ENCODE measurements at places on chromosomes 5 and 9.

- no peak for DNase-seq
Observed at GRCh38 chr5:43192558-43193180, 644 bp downstream of the NIM1K start.

DNA sequence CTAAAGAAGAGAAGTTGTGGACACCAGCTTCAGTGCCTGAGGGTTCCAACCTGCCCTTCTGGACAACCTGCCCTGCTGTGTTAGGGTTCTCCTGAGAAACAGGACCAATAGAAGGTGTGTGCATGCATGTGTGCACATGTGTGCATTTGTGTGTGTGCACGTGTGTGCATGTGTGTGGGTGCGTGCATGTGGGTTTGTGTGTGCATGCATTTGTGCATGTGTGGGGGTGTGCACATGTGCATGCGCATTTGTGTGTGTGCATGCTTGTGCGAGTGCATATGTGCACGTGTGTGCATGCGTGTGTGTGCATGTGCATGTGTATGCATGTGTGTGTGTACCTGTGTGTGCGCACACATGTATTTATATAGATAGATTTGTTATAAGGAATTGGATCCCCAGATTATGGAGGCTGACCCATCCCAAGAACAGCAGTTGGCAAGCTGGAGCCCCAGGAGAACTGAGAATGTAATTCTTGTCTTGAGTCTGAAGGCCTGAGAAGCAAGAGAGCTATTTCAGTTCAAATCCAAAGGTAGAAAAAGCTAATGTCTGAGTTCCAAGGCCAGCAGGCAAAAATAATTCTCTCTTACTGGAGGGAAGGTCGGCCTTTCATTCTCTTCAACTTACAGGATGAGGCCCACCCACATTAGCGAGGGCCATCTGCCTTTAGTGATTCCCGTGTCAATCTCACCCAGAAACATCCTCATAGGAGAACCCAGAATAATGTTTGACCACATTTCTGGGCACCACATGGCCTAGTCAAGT, 62.9 kb upstream of the SYNPO start:
- no peak for DNase-seq

GRCh38 chr5:55624841-55625588, 87.1 kb downstream of the SLC38A9 start:
- DNase-seq: no peak

DNA sequence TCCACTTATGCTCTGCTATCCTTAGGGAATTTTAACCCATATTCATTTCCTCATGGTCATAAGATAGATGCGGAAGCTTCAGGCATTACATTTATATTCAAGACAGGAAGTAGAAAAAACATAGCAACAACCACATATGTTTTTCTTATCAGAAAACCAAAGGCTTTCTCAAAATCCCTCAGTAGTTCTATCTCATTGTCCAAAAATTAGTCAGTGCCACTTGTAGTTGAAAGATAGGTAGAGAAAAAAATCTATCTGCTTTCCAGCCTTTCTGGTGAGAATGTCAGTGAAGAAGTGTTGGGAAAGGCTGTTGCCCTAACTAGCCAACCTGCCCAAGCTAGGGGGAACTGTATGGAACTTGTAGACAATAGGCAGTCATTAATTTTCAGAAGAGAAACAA, 23.5 kb upstream of the MOCS2 start:
- no peak for DNase-seq

DNA sequence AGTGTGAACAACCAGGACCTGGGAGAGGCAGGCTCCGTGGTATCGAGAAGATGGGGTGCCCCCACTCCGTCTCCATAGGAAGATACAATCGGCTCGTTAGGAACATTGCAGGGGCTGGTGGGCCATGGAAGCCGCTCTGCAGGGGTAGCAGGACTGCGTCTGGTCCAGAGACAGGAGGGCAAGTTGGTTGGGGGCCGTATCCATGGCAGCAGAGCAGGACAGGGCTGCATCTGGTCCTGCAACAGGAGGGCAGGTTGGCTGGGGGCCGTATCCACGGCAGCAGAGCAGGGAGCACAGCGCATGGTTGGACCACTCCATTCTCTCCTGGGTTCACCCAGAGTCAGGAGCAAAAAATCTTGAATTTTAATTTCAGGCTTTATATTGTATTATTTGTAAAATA, 98.2 kb downstream of the ANKRD33B start:
- DNase-seq: no peak

GRCh38 chr9:15146268-15146700, 160.7 kb downstream of the TTC39B start:
- DNase-seq: no peak

DNA sequence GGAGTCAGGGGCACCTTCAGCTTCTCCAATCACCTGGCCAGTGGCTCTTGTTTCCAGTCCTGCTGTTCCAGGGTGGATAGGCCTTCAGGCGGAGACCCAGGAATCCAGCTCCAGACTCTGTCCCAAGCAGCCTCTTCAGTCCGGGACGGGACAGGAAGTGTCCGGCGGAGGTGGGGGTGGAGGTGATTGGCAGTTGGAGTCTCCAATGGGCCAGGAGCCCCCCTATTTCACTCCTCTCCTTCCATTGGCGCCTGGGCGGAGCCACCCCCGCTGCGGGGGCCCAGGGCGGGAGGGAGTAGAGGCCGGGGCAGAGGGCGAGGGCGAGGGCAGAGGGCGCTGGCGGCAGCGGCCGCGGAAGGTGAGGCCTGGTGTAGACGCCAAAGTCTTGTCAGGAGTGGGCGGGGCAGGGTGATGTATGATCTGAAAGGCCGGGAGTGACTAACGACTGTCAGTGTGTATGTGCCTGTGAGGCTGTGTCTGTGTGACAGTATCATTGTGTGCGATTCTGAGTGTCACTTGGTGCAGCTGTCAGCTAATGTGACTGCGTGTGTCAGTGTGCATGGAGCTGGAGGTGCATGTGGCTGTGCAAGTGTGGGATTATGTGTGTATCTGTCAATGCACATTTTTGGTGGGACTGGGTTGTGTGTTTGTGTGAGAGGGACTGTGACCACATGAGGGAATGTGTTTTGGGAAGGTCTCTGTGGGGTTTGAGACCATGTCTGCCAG, at the start of gene IL11RA:
Gene IL11RA (plus strand): TSS at position 310 of the 726 bp plus-strand sequence. CDS start 3,033 bp downstream, outside the sequence.
- peak; percentile 80 for DNase-seq

DNA sequence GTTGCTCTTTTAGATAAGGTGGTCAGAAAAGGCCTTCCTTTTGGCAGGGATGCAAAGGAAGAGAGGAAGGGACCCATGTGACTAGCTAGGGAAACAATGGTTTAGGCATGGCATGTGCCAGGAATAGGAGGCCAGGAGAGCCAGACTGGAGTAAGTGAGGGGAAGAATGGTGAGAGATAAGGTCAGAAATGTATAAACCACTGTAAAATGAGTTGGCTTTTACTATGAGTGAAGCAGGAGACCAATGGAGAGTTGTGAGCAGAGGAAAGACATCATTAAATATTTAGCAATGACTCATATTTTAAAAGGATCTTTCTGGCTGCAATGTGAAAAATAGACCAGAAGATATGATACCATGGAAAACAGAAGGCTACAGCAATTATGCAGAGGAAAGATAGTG, 50.9 kb downstream of the AP3B1 start:
- no peak for DNase-seq

GRCh38 chr9:35691757-35692301, 2.1 kb upstream of the TPM2 start:
- DNase-seq: no peak

DNA sequence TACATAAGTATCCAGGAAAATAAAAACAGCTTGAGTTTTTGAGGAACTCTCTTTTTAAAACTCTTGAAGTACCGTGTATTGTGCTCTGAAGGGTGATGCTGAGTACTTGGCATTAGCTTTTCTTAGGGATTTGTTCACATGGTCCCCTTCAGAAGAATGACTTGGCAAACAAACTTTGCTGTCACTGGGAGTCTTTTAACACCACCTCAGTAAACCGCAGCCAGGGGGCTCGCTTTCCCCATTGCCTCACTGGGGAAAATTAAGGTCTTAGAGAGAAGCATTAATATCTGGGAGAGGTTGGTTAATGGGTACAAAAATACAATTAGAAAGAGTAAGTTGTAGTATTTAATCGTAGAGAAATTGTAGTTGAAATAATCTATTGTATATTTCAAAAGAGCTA, 105.9 kb upstream of the DAP start:
- DNase-seq: no peak

DNA sequence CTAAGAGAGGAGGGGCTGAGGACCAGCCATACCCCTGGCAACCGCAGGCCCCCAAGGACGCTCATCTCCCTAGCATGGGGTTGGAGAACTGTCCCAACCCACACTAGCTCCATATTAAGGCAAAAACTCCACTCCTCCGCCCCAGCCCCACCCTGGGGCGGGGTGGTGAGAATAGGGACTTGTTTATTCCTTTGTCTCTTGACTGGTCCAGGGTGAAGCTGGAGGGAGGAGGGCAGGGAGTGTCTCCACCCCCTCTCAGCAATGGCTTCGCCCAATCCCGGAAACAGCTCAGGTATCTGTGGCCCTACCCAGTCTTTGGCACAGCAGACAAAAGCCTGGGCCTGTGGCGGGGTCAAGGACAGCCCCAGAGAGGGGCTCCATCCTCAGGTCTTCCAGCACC, 16.9 kb downstream of the PRRX2 start:
- no peak for DNase-seq

GRCh38 chr9:13806714-13807113, 507.2 kb downstream of the NFIB start:
- DNase-seq: no peak

GRCh38 chr5:83340511-83340918, 131.0 kb upstream of the VCAN start:
- no peak for DNase-seq

DNA sequence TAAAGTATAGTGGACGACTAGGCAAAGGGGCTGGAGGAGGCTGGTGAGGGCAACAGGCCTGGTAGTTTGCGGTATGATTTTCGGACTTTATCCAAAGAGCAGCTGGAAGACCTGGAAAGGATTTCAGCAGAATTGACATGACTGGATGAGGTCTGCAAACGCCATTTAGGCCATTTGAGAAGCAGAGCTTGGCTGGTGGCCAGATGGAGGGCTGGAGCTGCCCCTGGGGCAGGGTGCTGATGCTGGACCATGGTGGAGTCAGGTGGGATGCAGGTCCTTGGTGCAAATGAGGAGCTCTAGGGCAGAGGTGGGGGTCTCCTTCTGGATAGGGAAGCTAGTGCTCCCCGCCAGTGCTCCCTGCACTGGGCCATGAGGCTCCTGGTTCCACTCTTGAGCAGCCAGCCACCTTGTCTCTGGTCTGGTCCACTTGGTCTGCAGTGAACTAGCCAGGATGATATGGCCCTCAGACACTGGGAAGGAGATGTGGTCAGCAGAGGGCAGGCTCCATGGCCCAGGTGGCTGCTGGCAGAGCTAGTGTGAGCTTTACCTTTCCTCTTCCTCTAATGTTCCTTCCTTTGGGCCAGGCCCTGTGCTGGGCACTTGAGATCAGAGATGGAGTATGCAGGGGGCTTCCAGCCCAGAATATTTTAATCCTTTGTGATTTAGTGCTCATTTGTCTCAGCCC, 31.4 kb downstream of the COL27A1 start:
- DNase-seq: no peak

- no peak for DNase-seq
Observed at GRCh38 chr5:102794677-102795331, 39.7 kb downstream of the PAM start.

- DNase-seq: no peak
Observed at GRCh38 chr5:21665524-21665923, 1187.6 kb downstream of the CDH12 start.

DNA sequence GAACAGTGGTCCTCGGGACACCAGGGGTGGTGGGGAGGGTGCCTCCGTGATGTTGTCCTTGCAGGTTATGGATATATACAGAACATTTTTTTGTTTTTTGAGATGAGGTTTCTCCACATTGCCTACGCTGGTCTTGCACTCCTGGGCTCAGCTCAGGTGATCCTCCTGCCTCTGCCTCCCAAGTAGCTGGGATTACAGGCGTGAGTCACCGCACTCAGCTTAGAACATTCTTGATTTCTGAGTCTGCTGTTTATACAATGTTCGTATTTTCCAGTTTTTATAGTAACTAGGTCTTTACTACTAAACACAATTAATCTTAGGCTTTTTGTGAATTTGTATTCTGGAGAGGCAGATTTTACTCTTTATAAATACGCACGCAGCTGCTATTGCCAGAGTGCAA, 6.0 kb downstream of the PMPCA start:
- DNase-seq: no peak

DNA sequence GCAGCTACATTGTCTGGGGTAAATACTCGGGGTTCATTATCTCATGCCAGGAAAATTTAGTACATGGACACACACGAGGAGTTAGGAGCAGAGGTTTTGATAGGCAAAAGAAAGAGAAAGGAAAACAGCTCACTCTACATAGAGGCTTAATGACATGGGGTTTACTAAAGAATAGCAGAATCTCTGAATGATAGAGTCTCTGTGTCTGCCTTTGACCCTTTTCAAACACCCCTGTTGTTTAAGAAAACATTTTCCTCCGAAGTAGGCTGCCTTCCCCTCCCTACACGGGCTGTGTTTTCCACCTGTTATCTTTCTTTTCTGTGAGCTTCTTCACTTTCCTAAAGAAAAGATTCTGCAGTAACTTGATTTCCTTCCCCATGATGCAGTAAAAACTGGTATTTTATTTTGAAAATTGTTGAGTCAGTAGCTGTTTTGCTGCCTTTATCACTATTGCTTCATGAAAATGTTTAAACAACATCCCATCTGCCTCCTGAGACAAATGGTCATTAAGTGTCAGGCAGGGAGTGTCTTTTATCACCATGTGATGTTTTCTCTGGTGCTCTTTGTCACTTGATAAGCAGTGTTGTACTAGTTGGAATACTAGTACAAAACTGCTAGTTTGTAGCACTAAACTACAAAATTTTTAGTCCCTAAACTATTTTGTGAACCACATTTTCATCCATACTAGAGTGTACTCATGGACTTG, 76.6 kb downstream of the PPIC start:
- no peak for DNase-seq

DNA sequence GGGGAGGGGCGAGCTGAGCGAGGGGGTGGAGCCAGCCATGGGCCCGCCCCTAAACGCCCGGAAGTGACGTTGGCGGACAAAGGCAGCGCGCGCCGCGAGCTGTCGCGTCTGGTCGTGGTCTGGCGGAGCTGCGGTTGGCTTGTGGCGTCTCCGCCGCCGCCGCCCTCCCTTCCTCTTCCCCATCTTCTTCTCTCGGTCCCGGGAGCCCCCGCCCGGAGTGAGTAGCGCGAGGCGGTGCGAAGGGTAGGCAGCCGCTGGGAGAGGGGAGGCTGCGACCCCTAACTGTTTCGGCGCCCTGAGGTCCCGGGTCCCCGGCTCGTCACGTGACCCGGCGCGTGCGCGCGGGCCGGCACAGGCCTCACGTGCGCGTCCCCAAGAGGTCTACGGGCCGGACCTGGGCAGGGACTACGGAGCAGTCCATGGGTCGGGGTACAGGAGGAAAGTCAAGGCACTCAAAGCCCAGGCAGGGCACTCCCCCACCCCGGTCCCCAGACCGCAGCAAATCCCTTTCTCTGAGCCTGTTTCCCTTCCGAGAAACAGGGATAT, at the start of gene NTMT1:
Gene NTMT1 (plus strand): TSS at position 85 of the 546 bp plus-strand sequence. CDS start 6,541 bp downstream, outside the sequence.
- peak; percentile 85 for DNase-seq

All from prostate gland (tissue), 2 donors.